Brain microvascular endothelial cell (primary cell): ENCODE measurements at places on chromosomes 5 and 9.

DNA sequence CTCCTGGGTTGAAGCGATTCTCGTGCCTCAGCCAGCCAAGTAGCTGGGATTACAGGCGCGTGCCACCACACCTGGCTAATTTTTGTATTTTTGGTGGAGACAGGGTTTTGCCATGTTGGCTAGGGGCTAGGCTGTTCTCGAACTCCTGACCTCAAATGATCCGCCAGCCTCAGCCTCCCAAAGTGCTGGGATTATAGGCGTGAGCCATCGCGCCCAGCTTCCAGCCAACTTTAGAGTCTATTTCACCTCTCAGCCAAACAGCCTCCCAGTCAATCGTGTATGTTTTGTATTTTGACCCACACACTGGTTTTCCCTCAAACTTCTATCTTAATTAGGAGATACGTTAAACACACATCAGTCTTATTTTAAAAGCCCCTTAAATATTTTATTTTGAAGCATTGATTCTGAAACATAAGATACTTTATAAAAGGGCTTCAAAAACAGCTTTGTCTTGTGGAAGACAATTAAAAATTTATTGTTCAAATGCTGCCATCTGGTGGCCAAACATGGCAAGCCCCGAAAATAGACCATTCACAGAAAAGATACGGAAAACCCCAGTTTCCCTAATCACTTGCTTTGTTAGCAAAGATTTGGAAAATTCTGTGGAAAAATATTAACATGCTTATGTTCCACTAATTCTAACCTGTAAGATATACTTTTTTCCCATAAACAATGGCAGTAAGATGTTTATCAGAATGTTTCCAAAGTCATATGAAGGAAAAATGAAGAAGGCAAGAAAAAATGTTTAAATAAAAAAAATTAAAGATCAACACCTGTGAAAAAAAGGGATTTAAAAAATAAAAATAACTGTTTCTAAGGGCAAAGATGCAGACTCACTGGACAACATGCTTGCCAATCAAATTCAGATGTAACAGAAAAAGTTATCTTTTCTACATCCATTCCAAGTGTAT is 33.1 kb downstream of the APTX start:
- DNase-seq, result peak; percentile 58

DNA sequence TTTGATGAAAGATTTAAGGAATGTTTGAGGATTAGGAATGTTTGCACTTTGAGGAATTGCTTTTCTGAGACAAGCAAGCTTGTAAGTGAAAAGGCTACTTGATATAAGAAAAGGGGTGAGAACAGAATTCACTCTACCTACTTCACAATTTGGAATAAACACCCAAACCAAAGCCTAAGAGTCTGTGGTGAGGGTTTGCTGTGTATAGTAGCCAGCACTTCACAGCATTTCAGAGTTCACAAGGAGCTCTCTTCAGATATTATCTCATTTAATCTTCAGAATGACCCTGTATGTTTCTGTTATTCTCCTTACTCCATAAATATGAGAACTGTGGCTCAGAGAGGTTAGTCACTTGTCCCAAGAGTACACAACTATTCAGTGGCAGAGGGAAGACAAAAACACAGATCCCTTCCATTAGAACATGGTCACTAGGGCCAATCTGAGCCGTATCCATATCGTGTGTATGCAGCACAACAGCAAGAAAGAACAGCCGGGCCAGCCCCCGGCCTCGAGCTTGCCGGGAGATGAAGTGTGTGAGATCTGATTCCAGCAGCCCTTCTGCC is 92.4 kb downstream of the FRMD3 start:
- no peak for DNase-seq

GRCh38 chr5:10064546-10065195 is 185.0 kb downstream of the ATPSCKMT start:
- no peak for DNase-seq

DNA sequence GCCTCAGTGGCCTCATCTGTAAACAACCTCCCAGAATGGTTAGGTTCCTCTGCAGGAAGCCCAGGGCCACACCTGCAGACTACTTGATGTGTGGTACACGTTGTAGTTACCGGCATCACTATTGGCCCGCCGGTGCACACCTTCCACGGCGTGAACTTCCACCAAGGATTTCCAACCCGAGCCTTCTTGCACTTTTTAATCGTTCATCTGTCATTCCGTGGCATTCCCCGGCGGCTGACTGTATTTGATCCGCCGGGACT is 5.3 kb upstream of the TRIM41 start:
- DNase-seq, result no peak

DNA sequence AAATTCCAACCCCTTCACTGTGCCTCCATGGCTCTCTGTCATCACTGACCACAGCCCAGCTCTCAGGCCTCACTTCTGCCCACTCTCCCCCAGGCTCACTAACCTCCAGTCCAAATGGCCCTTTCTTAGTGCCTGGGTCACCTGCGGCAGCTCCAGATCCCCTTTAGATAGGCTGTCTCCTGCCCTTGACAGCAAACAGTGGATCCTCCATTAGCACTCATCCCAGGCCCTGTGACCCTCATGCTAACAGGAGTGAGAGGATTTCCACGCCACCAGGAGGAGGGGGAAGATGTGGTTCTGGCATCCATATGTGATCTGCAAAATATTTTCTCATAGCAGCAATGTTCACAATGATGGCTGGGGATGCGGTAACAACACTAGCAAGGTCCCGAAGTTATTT is 139.4 kb downstream of the DCP2 start:
- DNase-seq, result no peak

GRCh38 chr9:93320591-93321219 is 130.8 kb upstream of the FAM120A start:
- DNase-seq, result no peak

DNA sequence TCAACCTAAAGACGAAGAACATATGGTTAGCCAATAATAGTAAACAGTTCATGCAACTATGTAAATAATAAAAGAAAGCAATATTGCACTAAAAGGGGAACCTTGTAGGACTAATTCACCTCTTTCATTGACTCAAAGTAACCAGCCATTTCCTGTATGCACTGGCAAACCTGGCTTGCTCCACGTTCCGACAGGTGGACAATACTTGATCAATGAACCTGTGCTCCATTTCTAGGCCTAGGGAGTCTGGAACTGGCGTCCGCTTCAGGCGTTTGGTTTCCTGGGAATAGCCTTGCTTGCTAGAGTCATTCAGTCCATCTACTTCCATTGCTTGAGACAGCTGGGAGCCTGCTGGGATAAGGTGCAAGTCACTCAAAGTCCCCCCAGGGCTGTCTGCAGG is 41.6 kb downstream of the PTAR1 start:
- DNase-seq, result no peak

DNA sequence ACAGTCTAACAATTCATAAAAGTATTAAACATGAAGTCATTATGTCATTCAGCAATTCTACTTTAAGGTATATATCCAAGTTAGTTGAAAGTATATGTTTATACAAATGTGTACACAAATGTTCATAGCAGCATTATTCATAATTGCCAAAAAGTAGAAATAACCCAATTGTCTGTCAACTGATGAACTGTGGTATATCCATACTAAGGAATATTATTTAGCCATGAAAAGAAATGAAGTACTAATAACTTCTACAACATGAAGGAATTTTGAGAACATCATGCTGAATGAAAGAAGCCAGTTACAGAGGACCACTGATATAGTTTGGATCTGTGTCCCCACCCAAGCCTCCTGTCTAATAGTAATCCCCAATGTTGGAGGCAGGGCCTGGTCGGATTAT is 224.3 kb downstream of the SPATA31D1 start:
- no peak for DNase-seq

- no peak for DNase-seq
Observed at GRCh38 chr9:129011761-129012181, 16.4 kb downstream of the SH3GLB2 start.

GRCh38 chr5:138784590-138784989 is 31.4 kb downstream of the CTNNA1 start:
- no peak for DNase-seq

GRCh38 chr5:116340799-116341198 is 233.8 kb downstream of the SEMA6A start:
- DNase-seq, result no peak

GRCh38 chr5:179427032-179427675 is 81.9 kb upstream of the ADAMTS2 start:
- DNase-seq, result no peak

DNA sequence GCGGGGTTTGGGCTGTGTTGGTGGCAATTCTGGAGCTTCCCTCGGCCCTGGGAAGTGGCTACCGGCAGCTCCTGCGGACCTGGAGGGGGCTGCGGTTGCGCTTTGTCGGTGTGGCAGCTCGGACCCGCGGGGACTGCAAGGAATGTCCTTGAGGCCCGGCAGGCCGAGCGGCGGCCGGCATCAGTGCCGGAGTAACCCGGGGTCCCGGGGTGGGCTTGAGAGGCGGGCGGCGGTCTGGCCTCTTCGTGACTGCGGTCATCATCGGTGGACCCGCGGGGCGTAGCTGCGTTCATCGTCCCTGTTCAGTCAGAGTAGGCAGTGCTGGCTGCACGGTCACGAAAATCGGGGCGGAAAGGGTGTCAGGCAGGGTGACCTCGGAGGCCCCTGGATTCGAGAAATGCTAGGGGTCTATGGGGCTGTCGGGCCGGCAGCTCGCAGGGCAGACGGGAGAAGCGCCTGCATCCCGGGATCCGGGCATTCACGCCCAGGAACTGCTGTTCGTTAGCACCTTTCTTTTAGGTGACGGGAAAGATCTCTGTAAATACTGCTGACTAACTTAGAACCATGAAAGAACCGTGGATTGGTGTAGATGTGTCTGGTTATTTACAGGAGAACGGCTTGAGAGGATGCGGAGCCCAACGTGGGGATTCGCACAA is 474 bp downstream of the HMGCR start:
- DNase-seq, result no peak

- no peak for DNase-seq
Observed at GRCh38 chr9:104256696-104257062, 162.6 kb downstream of the SMC2 start.

DNA sequence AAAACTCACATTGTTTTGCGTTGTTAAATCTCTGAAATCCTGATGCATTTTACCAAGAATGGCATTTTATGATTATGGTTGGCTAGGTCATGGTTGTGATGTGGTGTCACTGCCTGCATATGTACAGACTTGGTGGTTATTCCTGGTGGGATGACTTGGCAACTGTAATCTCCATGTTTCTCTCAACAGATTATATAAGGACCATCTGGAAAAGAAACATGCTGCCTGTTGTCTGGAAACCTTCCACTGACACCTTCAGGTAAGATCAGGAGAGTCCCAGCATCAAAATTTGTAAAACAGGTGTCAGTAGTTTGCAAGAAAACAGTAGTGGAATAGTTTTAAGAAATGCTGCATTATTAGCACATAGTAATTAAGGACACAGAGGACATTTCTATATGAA is 3.0 kb upstream of the ACER2 start:
- DNase-seq, result no peak

DNA sequence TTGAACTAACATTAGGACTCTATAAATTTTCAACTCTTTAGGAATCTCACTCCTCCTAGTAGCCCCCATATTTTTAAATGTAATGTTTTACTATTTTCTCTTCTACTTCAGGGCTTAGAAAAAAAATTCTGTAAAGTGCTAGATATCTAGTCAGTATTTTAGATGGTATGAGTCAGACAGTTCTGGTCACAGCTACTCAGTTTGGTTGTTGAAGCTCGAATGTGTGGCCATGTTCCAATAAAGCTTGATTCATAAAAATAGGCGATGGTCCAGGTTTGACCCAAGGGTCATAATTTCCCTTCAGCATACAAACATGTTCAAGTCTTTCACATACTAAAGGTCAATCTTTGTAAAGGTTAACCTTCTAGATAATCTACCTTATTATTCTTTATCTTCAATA is 566.0 kb upstream of the CDH18 start:
- no peak for DNase-seq

GRCh38 chr5:138605254-138605972 is 30.2 kb upstream of the HSPA9 start:
- DNase-seq, result no peak

DNA sequence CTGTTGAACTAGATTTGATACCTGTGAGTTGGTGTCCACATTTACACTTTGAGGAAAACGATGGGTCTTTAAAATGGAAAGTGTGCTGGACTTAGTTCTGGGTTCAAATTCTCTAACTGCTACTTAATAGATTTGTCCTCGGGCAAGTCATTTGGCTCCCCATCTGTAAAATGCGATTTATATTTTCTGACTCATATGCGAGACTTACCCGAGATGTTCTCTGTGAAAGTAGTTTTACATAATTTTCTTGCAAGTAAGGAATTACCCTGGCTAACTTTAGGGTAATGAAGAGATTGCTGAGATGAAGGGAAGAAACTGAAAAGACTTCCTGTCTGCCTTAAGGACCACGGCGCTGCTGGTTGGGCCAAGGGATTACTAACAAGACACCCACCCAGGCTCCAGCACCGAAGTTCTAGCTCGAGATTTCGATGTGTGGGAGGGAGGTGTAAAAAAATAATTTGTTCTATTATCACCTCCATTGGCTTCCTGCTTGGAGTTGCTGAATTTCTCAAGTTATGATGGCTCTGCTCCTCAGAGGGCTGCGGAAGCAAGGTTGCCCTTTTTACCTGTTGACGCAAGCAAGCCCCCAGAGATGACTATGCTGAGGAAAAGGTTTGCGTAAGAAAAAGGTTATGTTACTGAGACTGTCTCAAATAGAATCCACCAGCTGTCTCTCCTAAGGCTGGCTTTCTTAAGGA is 24.1 kb downstream of the PCSK1 start:
- no peak for DNase-seq

DNA sequence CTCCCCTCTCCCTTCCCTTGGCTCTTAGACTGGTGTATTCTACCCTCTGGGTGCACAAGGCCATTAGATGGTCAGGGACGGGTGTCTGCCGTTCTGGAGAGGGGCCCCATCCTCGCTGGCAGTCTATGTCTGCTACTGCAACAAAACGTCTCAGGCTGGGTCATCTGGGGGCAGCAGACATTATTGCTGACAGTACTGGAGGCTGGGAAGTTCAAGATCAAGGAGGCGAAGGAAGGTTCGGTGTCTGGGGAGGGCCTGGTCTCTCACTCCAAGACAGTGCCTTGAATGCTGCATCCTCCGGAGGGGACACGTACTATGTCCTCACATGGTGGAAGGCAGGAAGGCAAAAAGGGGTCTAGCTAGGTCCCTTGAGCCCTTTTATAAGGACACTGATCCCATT is 93.4 kb upstream of the COL5A1 start:
- no peak for DNase-seq

GRCh38 chr9:130703501-130703900 is 9.9 kb downstream of the EXOSC2 start:
- no peak for DNase-seq

DNA sequence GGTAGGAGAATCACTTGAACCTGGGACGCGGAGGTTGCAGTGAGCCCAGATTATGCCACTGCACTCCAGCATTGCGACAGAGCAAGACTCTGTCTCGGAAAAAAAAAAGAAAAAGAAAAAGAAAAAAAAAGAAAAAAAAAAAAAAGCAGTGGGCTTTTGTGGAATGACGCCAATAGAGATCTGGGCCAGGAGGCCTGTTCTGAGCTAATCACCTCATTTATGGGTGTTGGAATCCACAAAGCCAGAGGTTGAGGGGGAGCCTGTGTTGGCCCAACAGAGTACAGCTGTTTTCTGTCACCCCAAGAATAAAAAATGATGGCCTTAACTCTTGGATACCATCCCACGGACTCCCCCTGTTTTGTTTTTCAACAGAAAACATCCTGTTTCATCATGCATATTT is 18.5 kb downstream of the OSTF1 start:
- DNase-seq, result no peak

GRCh38 chr5:181190711-181191525 is 14.1 kb downstream of the TRIM7 start:
- DNase-seq, result no peak
